ENCODE measurements at places on chromosomes 4 and X.

DNA sequence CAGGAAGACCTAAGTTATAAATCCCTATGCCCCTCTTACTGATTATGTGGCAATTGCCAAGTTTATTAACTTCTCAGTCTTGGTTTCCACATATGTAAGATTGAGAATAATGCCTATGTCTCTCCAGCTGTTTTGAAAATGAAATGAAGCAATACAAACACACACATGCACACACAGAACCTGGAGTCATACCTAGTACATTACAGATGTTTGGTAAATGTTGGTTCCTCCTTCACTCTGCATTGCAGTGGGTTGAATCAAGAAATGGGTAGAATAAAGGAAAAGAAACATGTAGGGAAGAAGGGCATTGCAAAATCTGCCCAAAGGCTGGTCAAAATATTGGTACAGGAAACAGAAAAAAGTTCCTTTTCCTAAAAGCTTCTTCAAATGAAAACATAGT is 309.9 kb upstream of the EMCN start:
- no peak for DNase-seq

DNA sequence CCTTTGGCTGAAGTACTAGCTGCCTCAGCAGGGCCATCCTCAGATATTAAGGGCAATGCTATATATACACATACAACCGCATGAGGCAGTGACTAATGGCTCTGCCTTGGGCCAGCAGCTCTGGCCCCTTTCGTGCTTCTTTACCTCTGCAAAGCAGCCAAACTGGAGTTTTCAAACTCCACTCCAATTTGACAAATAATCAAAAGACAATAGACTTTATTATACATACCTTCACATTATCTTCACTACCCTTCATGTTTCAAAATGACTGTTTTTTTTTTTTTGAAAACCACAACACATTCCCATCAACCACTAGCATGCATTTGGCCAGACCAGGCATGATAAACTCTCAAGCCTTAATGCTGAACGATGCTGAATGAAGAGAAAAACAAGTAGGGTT is 187.7 kb downstream of the ENOX2 start:
- no peak for DNase-seq

DNA sequence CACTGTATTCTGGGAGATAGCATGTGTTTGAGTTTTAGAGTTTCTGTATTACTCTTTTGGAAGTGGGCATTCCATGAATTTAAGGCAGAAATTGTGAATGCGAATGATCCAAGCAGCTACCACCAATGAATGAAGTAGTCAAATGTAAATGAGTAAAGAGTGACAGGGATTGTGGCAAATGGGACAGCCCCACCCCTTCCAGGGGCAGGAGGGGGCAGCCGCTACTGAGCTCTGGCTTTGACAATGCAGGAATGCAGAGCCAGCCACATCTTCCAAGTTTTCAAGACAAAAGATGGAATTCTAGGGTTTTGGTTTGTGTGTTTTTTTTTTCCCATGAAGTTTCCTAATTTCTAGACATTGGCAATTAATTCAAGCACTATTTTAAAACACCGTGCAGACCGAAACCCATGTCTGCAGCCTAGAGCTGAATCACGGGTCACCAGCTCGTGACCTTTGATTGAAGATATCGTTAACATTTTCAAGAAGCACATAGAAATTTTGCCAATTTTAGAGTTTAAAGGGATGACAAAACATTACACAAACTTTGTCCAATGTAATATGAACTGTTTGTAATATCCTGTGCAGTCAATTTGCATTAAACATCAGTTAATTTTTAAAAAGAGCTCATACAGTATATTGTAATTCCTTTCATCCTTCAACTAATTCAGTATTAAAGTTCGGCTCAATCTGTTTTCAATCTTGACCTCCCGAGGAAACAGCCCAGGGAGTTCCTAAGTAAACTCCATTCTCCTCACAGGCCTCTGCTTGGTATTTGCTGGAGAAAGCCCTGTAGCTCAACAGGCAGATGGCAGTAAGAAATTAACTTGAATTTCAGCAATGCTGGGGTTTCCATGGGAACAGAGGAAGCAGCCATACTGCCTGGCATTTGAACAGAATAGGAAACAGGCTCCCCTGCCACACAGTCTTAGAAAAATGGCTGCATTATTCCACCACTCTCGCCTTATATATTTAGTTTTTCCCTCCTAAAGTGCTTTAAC is 83.4 kb downstream of the UCHL1 start:
- no peak for DNase-seq

DNA sequence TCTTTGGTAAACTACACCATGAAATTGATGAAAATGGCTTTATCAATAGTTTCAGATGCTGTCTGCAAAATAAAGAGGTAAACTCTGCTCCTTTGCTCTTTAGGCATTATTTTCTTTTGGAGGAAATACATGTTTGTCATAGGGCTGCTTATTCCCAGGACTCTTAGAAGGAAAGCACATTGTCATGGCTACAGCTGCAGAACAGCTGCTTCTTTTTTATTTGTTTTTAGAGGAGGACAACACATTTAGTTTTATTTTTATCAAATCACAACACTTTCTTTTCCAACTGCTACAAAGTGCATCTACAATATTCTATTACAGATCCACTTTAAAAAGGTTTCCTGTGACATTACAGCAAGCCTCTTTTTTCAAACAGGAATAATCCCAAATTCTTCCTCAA is 12.7 kb upstream of the HPF1 start:
- DNase-seq = no peak

DNA sequence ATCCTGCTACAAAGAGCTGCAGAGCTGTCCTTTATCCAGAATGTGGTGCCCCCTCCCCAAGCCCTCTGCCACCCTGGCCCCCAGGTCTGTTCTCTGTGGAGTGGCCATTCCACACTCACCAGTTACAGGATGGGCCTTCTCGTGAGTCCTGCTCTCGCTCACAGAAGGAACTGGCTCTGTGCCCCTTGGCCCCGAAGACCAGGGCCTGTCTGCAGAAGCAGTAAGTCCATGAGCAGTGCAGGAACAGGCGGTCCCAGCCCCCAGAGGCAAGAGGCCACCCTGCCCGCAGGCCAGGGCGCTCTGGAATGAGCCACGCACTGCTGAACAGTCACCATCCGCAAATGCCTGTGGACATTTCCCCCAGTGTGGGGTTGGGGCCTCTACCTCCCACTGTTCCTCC is 92.2 kb downstream of the DCTD start:
- no peak for DNase-seq

DNA sequence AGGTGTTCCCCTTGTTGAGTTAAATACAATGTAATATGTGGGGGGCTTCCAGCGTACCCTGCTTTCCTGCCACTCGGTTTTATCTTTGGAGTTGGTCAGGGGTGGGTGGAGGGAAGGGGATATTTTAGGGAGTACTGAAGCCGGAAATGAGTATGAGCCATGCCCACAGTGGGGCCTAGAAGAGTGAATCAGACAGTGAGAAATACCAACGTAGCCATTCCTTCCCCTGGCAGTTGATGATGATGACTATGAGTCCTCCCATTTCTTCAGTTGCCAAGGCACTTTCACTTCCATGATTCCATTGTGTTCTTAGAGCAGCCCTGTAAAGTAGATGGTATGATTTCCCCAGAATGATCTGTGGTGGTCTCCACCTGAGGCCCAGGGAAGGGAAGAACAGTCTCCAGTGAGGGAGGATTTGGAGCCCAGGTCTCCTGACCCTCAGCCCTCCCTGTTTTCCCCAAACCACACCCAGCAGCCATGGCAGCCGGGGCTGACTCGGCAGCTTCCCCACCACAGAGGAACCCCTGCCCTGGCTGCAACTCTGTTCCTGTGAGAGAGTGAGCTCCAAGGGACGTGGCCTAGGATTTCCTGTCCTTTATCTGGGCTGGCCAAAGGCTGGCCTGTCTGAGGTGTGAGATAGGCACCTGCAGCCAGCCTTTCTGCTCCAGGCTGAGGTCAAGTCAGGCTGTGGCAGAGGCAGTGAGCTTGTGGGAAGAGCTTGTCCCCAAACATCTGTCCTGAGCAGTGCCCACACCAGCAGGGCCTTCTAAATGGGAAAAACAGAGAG is 52.7 kb downstream of the STARD8 start:
- no peak for DNase-seq

GRCh38 chrX:22105231-22105630 is 73.1 kb downstream of the PHEX start:
- DNase-seq = no peak

DNA sequence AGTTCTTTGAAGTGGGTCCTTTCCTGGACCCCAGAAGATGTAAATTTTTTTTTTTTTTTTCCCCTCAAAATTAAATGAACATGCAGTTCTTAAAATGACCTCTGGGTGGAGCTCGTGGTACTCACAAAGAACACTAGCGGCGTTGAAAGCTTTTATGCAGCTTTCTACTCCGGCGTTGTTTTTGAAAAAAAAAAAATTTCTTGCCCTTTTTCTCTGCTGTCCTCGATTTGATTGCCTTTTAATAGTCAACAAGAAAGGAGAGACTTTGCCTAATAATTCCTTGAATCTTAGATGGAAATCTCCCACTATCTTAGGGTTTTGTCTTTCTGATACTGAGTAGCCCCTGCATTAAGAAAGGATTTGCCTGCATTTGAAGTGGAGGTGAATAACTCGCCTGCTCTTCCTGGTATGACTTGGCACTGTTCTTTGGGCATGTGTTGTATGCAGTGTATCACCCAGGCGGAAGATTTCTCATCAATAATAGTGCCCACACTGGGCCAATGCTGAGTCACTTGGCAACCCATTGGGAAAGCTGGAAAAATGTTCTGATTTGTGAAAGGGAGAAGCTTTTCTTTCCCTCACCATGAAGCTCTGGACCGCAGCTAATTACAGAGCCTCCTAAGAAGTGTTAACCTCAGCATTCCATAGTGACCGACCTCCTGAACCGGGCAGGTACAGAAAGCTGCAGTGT is 104.0 kb downstream of the PHEX start:
- DNase-seq = no peak

DNA sequence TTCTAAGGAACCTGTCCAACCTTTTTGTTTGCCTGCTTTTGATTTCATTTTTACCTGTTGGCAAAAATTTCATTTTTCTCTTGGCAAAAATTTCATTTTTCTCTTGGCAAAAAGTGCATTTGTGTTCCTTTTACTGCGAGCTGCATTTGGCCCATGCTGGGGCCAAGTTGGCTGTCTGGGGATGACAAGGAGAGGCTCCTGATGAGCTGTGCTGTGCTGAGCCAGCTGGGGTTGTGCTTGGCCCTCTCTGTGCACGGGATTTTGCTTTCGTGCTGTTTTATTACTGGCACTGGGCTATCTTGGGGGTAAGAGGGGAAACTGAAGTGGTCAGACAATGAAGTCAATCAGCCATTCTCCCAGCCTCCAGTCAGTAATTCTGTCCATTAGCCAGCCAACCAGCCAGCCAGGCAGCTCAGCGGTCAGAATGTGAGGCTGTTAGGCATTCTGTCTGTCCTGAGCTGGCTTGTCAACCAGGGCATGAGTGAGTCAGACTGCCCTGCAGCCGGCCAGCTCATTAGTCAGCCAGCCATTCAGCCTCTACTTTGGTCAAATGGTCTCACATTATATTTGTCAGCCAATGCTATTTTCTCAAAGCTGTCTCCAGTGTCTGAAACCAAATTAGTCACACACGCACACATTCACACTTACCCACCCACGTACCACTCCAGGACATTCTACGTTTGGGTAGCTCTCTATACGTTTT is 56.9 kb upstream of the PRPS1 start:
- DNase-seq = no peak

DNA sequence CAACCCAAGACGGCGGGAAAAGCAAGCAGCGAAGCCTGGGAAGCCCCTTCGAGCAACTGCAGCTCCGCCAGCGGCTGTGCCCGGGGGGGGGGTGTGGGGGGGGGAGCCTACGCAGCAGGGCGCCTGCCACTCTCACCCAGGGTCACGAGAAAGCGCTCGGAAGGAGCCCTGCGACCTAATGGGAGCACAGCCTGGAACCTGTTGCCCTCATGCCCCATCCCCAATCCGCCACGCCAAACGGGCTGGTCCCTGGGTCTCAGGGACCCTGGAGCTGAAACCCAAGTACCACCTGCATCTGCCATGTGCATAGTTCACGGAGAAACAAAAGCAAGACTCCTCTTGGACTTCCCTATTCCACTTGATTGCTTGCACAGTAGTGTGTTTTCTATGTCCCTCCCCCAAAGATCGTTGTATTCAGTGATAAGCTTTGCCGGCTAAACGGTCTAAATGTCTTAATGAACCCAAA is 359 bp upstream of the GAB3 start:
- DNase-seq = no peak

GRCh38 chr4:48139691-48140090 is 5.6 kb upstream of the TXK start:
- DNase-seq = no peak

GRCh38 chr4:153549405-153549804 is 83.2 kb downstream of the TMEM131L start:
- no peak for DNase-seq

- no peak for DNase-seq
Observed at GRCh38 chr4:121583396-121583795, 113.4 kb downstream of the ANXA5 start.
